ENCODE measurements at places on chromosomes 6 and 20.

DNA sequence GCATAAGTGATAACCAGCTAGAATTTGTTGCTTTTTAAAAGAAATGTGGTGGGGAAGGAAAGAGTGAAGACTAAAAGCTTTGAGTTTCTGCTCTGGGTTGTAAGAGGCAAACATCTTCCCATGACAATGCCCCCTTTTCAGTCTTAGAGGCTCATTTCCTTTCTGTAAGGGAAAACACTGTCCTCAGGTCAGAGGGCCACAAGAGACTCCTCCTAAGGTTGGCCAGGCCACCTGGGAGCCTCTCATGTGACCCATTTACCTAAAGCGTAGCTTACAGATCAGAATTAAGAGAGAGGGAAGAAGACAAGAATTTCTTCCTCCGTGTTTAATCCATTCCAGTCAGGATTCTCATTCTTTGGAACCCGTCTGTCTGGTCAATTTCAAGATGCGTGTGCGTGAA, 220.4 kb upstream of the HEY2 start:
- no peak for DNase-seq

DNA sequence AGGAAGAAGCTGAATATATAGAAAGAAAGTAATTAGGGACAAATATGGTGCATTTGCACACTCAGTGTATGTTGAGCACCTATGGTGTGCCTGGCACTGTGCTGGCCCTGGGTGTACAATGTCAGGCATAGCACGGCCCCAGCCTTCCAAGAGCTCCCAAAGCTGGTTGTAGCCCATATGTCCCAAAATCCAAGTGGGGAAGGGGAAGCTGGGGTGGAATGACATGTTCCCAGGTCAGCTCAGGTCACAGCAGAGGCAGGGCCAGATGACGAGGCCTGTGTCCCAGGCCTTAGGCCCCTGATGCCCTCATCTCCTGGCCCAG, 170.0 kb downstream of the VEGFA start:
- no peak for DNase-seq

- DNase-seq = no peak
Observed at GRCh38 chr20:19269737-19270340, 57.4 kb downstream of the SLC24A3 start.

DNA sequence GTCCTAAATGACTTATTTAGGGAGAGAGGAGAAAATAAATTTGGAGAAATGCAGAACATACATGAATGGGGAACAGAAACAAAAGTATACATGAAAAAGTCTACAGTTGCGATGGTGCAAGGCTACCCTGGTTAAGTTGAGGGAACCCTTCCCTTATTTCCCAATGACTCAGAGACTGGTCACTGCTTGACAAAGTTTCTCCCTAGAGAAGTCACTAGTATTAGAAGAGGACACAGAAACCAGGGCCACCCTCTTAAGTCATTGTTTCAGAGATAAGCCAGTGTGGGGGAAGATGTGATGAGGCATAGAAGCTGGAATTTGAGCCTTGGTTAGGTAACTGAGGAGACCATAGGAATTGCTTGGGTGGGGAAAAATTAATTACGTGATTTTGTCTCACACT, 24.4 kb upstream of the EDN1 start:
- DNase-seq = no peak

- no peak for DNase-seq
Observed at GRCh38 chr20:38109591-38110524, 55.2 kb downstream of the TGM2 start.

DNA sequence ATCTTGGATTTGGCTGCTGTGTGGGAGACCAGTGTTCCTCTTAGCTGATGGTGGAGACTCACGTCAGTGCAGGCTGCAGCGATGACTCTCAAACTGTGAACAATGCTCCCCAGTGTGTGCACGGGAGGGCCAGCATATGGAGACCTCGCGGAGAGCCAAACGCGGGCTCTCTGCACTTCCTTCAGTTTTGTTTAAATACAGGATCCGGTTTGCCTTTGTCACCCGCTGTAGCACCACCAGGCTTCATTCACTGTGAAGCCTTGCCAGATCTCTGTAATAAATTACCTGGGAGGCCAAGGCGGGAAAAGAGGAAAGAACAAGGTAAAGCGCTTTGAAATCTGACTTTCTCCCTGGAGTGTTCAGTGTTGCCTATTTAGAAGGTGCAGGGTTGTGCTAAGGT, 30.7 kb upstream of the TMEM14A start:
- no peak for DNase-seq

GRCh38 chr6:7580537-7580926, 9.5 kb upstream of the SNRNP48 start:
- no peak for DNase-seq

DNA sequence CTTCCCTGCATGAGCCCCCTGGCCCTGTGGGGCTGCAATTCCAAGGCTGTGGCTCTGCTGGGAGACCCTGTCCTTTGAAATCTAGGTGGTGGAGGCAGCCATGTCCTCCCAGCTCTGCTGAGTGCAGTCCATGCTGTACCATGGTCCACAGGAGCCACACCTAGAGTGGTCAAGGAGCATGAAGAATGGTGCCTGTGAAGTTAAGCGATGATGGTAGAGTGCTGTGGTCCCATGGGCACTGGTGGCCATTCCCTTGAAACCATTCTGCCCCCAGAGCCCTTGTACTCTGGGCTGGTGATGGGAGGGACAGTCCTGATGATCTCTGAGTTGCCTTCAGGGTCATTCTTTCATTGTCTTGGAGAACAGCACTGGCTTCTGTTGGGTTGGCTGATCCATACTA, 55.3 kb downstream of the EFCAB8 start:
- DNase-seq = no peak

DNA sequence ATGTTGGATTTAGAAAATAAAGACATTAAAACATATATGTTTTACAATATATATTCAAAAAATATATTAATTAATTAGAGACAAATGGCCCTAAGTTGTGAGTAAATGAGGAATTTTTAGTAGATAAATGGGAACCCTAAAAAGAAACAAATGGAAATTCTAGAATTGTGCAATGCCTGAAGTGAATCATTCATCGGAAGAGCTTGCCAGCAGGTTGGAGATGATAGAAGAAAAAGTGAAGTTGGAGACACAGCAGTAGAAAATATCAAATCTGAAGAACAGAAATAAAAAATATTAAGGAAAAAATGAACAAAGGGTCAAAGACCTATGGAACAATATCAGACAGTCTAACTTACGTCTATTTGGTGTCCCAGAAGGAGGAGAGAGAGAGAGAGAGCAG, 109.4 kb upstream of the NEDD9 start:
- DNase-seq = no peak

DNA sequence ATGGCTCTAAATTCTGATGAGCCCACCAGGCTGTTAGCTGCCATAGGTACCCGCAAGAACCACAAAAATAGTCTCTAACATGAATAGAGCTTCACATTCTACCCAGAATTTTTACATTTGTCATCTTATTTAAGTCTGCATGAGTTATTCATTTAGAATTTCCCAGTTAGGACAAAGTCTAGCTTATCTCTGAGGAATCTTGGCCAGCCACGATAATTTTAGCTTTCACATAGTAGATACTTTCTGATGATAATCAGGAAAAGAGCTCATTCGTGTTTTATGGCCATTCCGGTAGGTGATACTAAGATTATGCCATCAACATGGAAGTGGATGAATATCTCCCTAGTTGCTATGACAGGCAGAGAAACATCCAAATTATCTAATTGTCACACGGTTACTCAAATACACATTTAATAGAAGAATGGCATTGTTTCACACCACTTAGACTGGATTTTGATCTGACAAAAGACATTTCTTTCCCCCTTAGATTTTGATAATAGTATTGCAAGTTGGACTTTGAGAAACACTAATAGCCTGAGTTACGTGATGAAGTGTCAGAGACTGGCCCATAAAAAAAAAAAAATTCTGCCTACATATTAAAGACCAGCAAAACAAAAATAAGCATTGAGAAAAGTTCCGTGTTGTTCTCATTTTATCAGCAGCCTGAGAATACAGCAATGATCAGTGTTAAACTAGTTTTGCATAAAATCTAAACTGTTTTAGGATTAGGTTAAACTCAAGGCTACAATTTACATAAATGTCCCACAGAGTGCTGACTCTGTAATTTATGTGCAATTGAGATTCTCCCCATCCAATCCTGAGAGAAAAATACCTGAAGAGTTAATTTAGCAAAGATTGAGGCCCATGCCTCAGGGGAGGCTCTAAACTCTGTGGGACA, 397.5 kb upstream of the ARID1B start:
- DNase-seq = no peak

GRCh38 chr20:25320035-25320800, 70.4 kb downstream of the ABHD12 start:
- no peak for DNase-seq

Data from effector CD8-positive, alpha-beta T cell (primary cell).